Astrocyte (in vitro differentiated cells and primary cell): ENCODE measurements at places on chromosomes 2 and 18.

GRCh38 chr2:177207101-177207500, 5.5 kb upstream of the HNRNPA3 start:
- DNase-seq, result no peak

DNA sequence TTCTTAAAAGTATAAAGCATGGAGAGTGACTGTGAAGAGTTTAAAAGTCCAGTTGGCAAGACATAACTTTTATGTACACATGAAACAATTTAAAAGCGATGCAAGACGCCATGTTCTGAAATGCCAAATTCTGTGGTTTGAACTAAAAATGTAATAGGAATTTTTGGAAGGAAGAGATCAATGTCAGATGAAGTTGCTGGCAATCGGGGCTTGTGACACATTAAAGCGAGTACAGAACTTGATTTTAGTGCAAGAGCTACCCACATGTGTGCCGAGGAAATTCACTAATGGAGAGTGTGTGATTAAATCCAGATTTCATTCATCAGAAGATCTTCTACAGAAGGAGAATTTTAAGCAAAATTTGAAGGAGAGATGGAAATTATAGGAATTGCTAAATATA, 220.2 kb upstream of the CCDC68 start:
- DNase-seq, result peak; percentile 10

DNA sequence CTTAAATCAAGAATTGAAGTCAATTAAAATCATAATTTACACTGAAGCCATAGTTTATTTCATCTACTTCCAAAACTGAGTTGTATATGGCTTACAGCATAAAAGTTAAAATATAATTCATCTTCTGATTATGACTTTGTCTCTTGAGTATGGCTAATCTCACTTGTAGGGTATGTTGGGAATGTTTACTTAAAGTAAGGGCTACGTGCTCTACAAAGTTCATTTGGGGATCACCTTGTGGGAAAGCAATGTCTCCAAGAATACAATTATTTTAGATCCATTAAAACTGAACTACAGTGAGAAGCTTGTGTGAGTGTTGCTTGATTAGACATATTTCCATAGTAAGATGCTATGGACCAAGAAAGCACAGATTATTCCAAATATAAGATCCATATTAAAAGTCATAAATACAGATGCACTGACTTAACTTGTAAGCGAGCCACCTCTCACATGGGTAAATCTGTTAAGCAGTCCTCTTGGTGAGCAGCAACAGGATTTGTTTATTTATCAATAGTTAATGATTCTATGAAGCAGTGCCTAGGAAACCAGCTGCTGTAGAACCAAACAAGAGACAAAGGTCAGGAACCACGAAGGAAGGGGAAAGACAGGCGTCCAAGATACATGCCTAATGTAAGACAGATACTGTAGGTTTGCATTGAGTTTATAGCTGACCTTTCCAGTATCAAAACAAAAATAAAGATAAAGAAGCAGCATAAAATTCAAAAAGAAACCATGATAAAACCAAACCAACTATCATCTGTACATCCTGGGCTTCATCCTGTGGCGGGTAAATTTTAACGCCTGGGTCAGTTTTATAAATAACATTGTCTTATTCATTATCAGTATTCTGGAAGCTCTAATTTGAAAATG, 24.8 kb downstream of the DSG4 start:
- DNase-seq, result peak; percentile 14

- DNase-seq, result no peak
Measured at GRCh38 chr2:238473014-238473413, 46.3 kb downstream of the ASB1 start.

GRCh38 chr18:23825978-23826405, 136.7 kb downstream of the LAMA3 start:
- peak; percentile 89 for DNase-seq

DNA sequence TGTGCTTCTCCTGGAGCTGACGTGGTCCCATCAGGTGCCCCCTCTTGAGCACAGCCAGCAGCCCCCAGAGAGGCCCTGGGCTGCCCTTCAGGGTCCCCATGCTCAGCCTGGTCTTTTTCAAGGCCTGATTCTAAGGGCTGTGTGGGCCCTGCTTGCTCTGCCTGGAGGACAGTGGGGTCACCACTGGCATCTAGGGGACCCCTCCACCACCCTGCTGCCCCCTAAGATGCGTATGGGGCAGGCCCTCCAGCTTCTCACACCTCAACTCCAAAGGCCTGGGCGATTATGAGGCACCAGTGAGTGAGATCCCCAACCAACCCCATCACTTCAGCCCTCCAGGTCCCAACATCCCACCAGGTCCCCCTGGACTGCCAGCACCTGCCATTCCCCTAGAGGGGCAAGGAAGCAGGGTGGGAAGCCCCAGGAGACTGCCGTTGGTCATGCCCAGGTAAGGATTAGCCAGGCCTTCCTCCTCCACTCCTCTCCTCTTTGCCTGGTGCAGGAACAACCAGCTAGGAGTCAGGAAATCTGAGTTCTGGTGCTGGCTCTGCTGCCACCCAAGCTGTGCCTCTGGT, 114.4 kb downstream of the SMAD7 start:
- DNase-seq, result no peak
